NCI-H774 (cell line): ENCODE measurements at places on chromosomes 11 and 22.

- DNase-seq, result no peak
Observed at GRCh38 chr11:118705791-118706545, 26.5 kb upstream of the TREH start.

- DNase-seq, result no peak
Observed at GRCh38 chr11:40139536-40139935, 1319.9 kb downstream of the LRRC4C start.

- no peak for DNase-seq
Observed at GRCh38 chr11:96205460-96205809, 137.6 kb downstream of the MAML2 start.

GRCh38 chr11:46367244-46367915 lies 14.1 kb upstream of the MDK start:
- DNase-seq, result no peak

DNA sequence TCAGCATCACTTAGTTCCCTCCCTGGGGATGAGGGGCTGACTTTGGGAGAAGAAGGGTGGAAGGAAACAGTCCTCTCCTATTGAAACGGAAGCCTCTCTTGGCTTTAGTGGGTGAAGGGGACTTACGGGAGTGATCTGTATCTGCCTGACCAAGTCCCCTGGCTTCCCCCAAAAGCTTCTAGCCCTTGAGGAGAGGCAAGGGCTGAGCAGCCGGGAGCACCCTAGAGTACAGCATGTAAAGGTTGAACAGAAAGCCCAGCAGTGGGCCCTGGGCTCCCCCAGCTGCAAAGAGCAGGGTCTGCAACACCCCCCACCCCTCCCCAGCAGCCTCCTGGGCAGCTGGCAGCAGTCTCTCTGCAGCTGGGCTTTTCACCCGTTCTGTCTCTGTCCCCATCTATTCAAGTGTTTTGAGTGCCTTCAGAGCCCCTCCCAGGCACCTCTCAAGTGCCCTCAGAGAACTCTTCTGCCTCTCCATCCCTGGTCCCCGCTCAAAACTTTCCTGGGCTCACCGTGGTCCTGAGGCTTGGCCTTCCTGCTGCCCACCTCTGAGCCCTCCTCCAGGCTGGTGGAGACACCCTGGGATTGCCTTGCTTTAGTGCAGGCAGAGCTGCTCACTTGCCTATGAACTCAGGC lies 2.7 kb downstream of the CAPN5 start:
- DNase-seq, result no peak

DNA sequence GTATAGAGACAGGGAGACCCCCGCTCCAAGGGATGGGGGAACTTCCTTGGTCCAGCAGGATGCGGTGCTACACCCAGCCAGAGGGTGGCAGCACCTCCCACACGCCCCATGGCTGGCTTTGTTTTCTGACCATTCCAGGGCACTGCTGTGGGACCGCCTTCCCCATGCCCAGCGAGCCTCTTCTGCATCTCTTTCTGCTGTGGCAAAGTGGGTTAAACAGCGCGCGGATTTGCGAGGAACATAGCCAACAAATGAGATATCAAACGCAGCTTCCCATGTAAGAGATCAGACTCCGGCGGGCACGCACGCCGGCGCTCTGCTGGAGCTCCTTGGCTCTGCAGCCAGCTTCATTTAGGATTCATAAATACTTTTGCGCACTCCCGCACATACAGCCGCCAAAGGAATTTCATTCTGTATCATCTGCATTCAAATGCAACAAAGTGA lies 485.8 kb upstream of the CADM1 start:
- no peak for DNase-seq

DNA sequence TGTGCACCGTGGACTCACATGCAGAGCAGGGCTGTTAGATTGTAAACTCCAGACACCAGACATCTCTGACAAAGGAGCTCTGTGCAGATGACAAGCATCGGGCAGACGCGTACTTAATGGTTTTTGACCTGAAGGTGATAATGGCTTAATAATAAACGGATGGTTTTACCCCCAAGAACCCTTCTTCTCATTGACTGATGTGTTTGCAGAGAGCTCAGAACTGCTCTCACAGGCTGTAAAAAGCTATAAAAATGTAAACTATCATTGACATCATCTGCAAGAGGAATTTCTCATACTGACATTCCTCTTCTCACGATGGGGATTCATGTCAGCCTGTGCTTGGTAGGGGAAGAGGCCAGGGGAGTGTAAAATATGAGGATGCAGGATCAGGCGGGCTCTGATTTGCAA lies 8.6 kb upstream of the ARHGAP8 start:
- DNase-seq, result no peak

DNA sequence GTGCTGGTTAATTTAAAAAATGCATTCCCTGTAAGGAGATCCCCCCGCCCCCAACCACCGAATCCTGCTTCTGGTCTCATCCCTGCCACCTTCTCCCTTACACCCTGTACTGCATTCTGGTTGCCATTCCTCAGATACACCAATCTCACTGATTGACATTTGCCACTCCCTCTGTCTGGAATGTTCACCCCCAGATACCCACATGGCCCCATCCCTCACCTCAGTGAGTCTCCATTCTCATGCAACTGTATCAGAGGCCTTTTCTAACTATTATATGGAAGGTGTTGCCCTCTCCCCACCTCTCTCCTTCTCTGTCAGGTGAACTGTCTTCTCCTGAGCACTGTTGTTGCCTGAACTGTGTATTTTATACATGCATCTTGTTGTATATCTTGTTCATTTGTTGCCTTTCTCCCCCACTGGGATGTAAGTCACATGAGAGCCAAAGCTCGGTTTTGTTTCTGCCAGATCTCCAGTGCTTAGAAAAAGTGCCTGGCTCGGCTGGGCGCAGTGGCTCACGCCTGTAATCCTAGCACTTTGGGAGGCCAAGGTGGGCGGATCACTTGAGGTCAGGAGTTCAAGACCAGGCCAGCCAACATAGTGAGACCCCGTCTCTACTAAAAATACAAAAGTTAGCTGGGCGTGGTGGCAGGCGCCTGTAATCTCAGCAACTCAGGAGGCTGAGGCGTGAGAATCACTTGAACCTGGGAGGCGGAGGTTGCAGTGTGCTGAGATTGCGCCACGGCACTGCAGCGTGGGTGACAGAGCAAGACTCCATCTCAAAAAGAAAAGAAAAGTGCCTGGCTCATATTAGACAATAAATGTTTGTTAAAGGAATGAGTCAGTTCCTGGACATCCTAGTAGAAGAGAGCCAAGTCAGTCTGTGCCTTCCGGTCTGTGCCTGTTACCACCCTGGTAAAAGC lies 61.0 kb downstream of the TNRC6B start:
- DNase-seq, result no peak

- no peak for DNase-seq
Observed at GRCh38 chr11:114346709-114347141, 50.5 kb downstream of the NNMT start.

DNA sequence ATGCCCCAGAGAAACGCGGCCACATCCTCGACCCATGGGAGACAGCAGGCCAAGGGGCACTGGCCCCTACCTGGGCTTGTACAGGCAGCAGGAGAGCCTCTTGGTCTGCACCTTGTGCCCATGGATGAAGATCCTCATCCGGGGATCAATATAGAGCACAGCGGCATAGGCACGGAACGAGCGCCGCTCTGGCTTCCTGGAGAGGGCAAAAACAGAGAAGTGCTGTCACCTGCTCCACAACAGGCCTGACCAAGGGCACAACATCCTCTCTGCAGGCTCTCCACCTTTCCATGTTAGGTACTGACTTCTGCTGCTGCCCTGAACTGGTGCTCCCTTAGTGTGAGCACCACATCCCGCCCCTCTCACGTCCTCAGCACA lies 27.2 kb downstream of the MORC2 start:
- DNase-seq, result no peak

DNA sequence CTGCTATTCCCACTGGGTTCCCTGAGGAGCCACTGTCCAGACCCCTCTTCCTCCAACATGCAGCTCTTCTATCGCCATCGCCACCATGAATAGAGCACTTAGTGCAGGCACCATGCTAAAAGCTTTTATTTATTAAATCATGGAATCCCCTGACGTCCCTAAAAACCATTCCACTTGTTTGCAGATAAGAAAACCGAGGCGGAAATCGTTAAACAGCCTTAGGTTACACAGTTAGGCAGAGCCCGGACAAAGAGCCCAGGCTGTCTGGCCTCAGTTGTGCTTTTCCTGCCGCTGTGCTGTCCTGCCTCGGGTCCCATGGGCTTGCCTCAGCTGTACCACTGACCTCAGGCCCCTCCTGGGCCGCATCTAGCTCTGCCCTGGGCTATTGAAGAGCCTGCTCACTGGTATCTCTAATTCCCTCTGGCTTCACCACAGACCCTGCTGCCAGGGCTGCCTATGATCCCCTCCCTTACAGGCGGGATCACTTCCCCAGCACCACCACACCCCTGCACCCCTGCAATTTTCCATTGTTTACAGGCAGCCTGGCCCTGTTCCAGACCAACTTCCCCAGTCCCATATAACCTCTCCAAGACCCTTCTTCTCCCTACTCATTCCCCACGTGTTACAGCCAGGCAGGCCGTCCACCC lies 13.0 kb upstream of the TUB start:
- DNase-seq, result no peak

- DNase-seq, result no peak
Observed at GRCh38 chr22:24025475-24025874, 14.4 kb downstream of the CABIN1 start.

GRCh38 chr22:19646383-19646782 lies 67.9 kb upstream of the SEPTIN5 start:
- no peak for DNase-seq

DNA sequence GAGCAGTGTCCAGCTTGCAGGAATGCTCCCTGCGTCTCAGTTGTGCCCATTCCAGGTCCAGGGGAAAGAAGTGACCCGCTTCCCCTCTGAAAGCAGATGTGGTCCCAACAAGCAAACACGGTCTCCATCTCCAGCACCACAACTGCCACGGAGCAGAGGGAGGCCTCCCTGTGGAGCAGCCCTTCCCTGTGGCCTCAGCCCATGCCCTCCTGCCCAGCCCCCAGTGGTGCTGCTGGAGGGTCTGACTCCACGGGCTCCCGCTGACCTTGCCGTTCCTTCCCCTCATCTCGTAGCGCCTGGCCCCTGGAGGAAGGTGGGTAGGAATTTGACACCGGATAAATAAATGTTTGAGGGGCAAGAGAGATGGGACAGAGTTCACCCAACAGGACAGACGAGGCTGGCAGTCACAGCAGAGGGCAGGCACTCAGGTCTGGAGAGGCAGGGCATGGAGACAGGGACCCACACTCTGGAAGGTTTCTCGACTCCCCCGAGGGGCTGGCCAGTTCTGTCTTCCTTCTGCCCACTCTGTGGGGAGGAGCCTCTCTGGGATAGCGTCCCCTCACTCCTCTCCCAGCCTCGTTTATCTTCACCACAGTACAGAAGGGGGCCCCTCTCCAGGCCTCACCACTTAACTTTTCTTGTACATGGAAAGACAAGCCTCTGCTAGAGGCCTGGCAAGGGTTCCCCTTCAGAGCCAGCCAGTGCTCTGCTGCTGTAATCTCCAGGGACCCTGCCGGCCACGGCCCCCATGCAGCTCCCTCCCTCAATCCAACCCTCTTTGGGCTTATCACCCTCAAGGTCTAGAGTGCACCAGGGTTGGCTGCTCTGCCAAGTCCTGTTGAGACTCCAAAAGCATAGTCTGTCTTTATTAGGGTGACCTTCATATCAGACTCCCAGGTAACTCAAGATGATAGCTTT lies 7.5 kb upstream of the ST3GAL4 start:
- no peak for DNase-seq

- DNase-seq, result no peak
Observed at GRCh38 chr11:74005721-74006517, 3.0 kb downstream of the UCP3 start.

GRCh38 chr11:63945477-63946163 lies 6.8 kb downstream of the NAA40 start:
- DNase-seq, result peak; percentile 35

GRCh38 chr22:38201711-38202436 lies at the start of gene MAFF:
MAFF (plus strand) TSS chr22:38201994; CDS start chr22:38213854, 11,860 bp downstream.
- DNase-seq, result peak; percentile 77

DNA sequence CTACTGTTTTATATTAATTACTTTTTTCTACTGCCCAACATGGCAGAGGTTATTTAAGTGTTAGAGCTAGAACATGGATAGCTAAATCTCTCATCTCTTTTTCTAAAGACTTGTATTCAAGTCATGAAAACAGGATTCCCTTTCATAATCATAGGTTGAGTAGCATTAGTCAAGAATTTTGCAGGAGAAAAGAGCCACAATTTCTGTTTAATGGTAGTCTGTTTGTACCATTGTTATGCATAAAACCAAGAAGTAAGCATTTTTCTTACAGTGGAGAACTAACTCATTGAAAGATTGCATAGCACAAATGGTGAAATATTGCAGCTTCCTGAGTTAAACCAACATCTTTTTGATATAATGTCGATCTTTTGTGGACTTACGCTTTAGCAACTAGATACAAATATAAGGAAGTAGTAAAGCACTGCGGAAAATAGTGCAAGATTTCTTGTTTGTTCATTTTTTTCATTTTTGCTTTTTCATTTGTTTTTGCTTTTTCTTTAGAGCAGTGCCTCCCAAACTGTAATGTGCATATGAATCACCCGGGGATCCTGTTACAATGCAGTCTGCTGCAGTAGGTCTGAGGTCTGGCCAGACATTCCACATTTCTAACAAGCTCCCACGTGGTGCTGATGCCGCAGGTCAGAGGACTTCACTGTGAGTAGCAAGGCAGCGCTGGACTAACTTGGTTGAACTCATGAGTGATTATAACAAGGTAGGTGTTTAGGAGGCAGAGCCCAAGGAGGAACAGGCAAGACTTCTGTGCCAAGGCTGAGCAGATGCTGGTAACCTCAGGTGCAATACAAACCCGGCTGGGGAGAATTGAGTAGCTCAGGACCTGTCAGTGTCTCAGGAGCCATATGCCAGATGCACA lies 4.6 kb downstream of the ETS1 start:
- no peak for DNase-seq

GRCh38 chr11:35223991-35224390 lies 85.0 kb downstream of the CD44 start:
- DNase-seq, result no peak

DNA sequence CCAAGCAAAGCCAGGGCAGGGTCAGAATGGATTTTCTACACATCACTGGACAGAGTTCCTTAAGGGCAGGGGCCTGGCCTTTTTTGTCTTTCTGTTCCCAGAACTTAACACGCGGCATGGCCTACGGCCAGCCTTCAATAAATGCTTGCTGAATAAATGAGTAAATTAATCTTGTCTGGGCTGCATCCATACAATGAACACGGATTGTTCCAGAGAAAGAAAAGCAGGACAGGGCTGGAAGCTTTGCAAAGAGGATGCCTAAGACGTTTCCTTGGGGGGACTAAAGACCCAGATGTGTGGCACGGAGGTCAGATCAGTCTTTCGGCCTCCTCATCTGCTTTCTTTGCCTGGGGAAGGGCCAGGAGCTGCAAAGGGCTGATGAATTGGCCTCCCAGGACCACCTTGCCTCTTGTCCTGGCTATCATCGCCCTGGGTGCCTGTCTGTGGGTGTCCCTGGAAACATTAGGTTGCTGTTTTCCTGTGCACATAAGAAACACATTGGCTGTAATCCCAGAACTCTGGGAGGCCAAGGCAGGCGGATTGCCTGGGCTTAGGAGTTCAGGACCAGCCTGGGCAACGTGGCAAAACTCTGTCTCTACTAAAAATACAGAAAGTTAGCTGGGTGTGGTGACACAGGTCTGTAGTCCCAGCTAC lies 20.8 kb upstream of the RFPL3 start:
- no peak for DNase-seq

- no peak for DNase-seq
Observed at GRCh38 chr11:109148669-109149068, 273.3 kb upstream of the C11orf87 start.

GRCh38 chr11:47179655-47179991 lies 2.9 kb upstream of the ARFGAP2 start:
- no peak for DNase-seq

- no peak for DNase-seq
Observed at GRCh38 chr11:12540075-12540680, 134.0 kb upstream of the TEAD1 start.
